ENCODE measurements at places on chromosomes 5 and 9.

- no peak for DNase-seq
Measured at GRCh38 chr9:89706086-89706485, 101.3 kb downstream of the GADD45G start.

DNA sequence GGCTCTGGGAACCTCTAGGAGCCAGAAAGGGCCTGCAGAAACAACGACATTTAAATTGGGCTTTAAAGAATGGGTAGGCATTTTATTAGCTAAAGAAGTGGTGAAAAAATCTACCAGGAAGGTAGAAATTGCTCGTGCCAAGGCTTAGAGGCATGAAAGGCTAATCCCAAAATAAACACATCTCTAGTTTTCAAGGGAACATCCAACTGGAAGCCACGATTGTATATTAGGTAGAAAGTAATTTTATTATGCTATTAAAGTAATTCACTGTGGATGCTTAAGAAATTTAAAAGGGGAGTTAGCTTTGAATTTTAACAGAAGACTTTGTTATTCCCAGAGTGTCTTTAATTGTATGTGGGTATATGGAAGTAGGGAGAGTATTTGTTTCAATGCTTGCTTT lies 17.5 kb upstream of the CNTLN start:
- DNase-seq = no peak

- no peak for DNase-seq
Measured at GRCh38 chr5:179288809-179289185, 56.5 kb downstream of the ADAMTS2 start.

GRCh38 chr5:56145511-56145910 lies 87.6 kb downstream of the ANKRD55 start:
- no peak for DNase-seq

DNA sequence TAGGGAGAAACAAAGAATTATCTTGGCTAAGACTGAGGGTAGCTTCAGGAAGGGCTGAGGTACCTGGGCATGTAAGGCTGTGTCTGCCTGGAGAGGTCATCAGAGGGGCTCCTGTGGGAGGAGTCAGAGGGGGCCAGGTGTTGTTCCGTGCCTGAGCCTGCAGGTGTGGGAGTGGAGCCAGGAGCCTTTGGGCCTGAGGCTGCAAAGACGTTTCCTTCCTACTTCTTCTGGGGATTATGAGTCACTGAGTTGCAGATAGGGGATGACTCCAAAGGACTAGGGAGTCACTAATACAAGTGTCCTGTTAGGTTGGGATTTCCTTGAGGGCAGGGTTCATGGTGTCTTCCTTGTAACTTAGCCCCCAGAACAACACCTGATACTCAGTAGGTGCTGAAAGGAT lies 391.1 kb downstream of the ARHGEF28 start:
- DNase-seq = peak; percentile 95

DNA sequence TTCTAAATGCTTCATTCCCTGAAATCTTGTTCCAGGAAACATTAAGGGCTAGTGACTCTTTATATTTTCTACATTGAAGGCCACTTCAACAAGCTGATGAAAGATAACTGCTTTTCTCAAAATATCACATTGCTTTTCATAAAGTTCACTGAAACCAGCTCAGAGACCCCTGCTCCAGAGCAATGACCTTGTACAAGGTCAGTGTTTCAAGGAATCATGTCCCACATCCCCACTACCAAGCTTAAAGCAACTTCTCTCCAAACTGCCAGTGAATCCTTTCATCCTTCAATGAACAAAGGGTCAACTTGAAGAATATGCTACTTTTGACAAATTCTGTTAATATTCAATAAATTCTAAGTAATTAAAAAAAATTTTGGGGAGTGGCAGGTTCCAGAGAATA lies 12.0 kb upstream of the SPATA24 start:
- no peak for DNase-seq

DNA sequence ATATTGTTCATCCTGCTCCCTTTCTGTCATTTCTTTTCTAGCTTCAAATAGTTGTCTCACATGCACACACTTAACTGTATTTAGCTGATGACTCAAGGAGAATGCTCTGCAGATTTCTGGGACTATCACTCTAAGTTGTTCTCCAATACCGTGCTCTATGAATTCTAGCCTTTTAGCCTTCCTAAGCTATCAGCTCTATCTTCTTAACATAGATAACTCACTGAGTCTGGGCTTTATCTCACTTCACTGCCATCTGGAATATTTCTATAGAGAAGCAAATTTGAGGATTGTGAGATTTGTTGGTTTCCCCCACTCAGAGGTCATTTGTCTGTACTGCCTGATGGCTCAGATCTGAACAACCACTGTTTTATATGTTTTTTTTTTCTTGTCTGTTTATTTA lies 369.7 kb downstream of the TUSC1 start:
- DNase-seq = no peak

GRCh38 chr9:10204276-10204675 lies 408.5 kb downstream of the PTPRD start:
- DNase-seq = peak; percentile 51

Data from NCI-H69 (cell line).